NCI-H1930 (cell line): ENCODE measurements at places on chromosomes 1 and 21.

GRCh38 chr1:160397651-160398050, 2.7 kb upstream of the VANGL2 start:
- no peak for DNase-seq

DNA sequence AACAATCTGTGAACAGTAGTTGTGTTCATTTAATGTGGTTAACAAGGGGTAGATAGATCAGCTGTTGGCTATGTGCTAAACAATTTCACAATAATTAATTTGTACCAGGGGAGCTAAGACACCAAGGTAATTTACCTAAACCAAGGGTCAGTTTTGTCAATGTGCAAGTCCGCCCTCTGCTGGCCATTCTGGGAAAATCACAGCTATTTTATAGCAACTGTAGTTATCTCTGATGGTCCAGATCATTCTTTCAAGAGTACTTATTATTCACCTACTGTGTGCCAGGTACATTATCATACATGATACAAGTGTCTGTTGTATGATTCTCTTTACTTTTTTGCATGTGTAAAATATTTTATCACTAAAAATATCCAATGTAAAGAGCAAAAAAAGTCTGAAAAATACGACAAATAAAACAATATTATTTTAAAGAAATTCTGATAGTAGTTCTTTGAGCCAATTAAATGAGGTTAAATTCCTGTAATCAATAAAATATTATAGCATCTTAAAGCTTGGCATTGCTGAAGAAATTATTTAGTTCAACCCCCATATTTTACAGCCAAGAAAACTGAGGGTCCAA, 312.3 kb upstream of the FAM78B start:
- DNase-seq: no peak

DNA sequence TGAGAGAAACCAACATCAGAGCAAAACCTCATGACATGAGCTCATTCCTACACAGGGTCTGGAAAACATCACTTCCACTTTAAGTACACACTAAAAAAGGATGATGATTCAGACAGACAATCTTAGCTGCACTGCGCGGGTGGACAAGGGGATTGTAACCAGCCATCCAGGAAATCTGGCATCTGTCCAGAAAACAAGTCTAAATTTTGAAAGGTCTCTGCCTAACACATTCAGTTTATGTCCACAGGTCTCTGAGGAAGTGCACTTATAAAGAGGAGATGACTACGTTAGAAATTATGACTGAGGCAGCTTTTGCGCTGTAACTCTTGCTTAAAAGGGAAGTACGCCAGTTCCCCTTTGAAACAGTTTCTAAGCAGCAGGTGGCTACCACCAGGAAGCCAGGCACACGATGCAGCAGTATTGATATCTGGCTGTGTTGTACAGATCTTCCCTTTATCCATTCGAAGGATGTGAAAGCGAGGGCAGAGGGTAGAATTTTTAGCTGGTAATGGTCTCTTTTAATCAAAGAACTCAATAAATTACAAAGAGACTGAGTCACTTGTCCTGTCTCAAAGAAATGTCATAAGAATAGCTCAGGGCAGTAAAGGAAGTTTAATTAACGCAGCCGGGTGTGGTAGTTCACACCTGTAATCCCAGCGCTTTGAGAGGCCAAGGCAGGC, 128.0 kb downstream of the SETD4 start:
- no peak for DNase-seq

DNA sequence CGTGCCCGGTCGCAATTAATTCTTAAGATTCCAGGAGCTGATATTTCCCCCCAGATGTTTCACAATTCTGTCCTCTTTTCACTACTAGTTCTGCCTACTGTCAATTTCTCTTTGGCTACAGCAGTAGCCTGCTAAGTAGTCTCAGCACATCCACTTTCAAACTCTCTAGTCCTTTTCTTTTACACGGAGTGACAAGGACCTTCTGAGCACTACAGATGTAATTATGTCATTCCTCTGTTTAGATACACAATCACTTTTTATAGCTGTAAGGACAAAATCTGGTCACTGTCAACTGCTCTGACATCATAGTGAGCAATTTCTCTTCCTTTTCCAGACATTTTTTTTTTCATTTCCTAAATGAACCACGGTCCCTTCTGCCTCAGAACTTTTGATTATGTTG, 421.7 kb upstream of the CHRM3 start:
- no peak for DNase-seq

DNA sequence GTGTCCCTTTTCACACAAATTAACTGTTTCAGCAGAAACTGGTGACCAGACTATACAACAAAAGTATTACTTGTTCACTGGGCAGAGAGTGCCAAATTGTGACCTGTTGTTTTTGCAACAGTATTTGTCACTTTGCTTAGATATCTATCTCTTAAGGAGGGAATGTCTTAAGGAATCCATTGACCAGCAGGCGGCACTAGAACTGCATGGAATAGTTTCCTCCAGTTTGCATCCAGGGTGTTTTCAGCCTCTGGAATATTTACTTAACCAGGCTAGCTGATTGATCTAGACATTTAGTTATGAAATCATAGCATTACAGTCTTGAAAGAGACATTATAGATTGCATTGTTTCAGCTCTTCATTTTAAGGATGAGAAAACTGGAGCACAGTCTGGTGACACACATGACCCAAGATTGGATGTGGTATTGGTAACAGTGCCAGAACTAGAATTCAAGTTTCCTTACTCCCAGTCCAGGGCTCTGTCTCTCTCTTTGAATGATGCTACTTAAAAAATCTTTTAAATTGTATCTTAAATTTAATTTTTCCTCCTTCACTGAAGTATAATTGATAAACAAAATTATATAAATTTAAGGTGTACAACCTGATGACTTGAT, 16.9 kb downstream of the RPTN start:
- no peak for DNase-seq

GRCh38 chr1:184161071-184161698, 109.7 kb downstream of the TSEN15 start:
- no peak for DNase-seq

GRCh38 chr21:26964170-26964778, 2.6 kb downstream of the ADAMTS5 start:
- DNase-seq: no peak
